ENCODE measurements at places on chromosomes 5 and 9.

- no peak for DNase-seq
These were observed 462.3 kb downstream of the GABRG2 start for GRCh38 chr5:162529886-162530285.

DNA sequence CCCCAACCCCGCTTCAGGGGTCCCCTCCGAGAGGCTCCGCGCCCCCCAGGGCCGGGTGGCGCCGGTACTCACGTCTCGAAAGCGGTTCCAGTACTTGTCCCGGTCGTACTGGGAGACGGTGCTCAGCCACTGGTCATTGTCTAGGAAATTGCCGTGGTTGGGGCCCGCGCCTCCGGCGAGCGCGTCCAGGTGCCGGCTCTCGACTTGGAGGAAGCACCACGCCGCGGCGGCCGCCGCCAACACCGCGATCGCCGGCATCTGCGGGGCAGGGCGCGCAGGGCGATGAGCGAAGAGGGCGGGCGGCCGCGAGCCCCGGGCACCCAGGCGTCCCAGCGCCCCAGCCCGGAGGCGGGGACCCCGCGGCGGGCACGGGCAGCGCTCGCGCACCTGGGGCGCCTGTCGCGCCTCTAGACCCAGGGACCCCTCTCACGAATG is 808 bp downstream of the SPOCK1 start:
- no peak for DNase-seq

DNA sequence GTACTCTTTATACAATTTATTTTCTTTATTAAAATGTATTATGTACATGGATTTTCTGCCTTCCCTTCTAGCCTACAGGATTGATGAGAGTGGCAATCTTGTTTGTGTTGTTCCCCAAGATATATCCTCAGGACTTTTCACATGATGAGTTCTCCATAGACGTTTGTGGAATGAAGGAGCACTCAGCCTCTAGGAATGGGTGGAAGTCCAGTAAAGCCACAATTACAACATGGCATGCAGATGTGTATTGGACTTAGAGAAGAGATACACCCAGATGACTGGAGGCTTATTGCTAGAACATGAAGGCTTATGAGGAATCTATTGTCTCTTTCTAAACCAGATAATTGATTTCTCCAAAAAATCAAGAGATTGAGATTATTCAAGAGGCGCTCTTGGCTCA is 8.2 kb upstream of the DOCK2 start:
- DNase-seq = no peak

- no peak for DNase-seq
These were observed 138.8 kb downstream of the PCSK1 start for GRCh38 chr5:96293966-96294883.

- DNase-seq = no peak
These were observed 59.8 kb downstream of the SH3RF2 start for GRCh38 chr5:145996135-145996534.

- DNase-seq = no peak
These were observed 73.3 kb downstream of the PRKACG start for GRCh38 chr9:68940573-68940972.
